T1000 (cell line): ENCODE measurements at places on chromosomes 6 and 20.

- no peak for DNase-seq
Observed at GRCh38 chr20:36063916-36064657, 90.5 kb upstream of the EPB41L1 start.

GRCh38 chr20:52649727-52650126, 322.4 kb upstream of the TSHZ2 start:
- no peak for DNase-seq

DNA sequence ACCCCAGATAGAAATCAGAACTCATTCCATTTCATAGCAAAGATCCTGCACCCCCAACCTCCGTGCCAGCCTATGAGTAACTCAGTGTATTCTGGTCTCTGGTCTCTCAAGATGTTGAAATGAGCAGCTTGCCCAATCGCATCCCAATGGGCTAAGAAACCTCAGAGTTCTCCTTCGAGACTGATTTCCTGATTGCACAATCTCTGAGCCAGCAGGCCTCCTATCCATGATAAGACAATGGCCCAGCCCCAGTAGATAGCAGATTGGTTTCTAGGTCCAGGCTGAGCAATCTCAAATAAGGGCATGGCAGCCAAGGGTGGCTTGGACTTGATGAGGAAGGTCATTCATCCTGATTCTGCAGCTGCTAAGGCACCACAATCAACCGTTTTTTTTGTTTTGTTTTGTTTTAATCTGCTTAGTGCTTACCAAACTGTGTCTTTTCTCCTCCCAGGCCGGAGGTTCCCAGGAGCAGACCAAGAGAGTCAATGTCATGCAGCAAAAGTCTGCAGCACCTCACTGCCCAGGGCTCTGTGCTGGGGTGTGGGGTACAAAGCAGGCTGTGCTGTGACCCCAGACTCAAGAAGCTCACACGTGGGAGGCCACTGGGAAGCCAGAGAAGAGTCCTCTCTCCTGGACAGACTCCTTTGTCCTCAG, 125.1 kb upstream of the NXT1 start:
- DNase-seq = peak; percentile 33

- no peak for DNase-seq
Observed at GRCh38 chr20:31260326-31260932, 3.0 kb downstream of the DEFB115 start.

- no peak for DNase-seq
Observed at GRCh38 chr20:3163099-3164042, 3.7 kb upstream of the FASTKD5 start.

DNA sequence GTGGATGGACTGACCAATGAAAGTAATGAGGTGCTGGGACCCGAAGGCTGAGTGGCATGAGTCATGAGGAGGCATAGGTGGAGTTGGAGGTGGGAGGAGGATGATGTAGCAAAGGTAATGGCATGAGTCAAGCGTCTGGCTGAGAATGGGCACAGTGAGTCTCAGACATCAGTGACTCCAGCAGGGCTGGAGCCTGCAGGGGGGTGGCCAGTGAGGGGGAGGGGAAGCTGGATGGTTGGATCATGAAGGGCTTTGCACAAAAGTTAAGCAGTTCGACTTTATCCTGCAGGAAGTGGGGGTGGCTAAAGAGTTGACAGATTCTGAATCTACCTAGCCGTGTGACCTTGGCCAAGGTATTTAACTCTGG, 99.0 kb upstream of the IYD start:
- DNase-seq = peak; percentile 20

DNA sequence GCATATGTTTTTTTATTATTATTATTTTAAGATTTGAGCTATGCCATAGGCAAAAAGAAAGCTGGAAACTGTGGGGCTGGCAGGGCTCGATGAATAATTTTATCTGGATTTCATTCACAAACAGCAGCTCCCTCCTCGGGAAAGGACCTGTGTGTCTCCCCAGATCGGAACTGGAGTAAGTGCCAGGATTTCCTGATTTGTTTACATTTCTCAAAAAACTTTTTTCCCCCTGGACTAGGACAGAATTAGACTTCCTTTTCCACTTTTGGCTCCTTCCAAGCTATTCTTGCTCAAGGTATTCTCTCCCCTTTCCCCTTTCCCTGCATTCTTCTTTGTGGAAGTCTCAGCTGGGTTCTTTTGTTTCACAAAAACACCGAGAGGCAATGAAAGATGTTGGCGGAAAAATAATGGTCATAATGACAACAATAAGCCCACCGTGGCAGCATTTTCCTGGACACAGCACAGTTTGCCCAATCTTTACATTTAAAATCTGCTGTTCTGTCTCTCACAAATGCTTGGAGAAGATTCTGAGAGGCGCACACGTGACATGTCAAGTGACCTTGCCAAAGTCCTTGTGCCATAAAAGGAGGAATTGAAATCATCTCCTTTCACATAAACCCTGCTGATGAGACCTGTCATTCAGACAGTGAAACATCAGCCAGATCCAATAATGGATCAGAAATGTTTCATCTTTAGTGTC, 85.8 kb upstream of the PREP start:
- DNase-seq = no peak

- DNase-seq = no peak
Observed at GRCh38 chr6:129736105-129736504, 26.1 kb upstream of the ARHGAP18 start.
